ENCODE measurements at places on chromosomes 1 and 21.

DNA sequence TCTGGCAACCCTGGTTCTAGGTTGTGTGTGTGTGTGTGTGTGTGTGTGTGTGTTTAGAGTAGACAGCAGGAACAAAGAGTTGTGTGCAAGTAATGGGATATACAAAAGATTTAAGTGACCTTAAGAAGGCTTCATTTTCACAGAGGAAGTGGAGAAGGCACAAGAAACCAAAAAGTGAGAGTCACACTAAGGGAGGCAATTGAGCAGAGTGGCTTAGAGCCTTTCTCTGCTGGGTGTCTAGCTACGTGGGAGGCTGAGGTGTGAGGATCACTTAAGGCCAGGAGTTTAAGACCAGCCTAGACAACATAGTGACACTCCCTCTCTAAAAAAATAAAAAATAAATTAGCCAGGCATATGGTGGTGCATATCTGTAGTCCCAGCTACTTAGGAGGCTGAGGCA is 44.4 kb upstream of the HAO2 start:
- no peak for DNase-seq

- DNase-seq: no peak
These were observed 59.2 kb downstream of the TIAM1 start for GRCh38 chr21:31284797-31285397.

- no peak for DNase-seq
These were observed 1.9 kb downstream of the EPHX1 start for GRCh38 chr1:225811622-225812487.

DNA sequence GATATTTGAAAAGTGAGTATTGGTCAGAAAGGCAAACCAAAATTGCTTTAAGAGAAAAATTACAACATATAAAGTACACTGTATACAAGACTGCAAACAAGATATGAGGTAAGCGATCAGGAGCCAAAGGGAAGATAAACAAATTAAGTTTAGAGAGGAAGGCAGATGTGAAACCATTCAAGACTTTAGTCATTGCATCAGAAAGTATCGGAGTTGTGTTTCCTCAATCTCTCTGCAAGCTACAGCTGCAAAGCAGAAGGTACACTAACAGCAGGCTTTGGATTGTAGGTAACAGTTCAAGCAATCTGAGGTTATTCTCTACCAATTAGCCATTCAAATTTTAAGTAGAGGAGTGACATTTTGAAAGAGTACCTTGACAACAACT is 21.3 kb upstream of the TLCD4 start:
- DNase-seq: no peak

DNA sequence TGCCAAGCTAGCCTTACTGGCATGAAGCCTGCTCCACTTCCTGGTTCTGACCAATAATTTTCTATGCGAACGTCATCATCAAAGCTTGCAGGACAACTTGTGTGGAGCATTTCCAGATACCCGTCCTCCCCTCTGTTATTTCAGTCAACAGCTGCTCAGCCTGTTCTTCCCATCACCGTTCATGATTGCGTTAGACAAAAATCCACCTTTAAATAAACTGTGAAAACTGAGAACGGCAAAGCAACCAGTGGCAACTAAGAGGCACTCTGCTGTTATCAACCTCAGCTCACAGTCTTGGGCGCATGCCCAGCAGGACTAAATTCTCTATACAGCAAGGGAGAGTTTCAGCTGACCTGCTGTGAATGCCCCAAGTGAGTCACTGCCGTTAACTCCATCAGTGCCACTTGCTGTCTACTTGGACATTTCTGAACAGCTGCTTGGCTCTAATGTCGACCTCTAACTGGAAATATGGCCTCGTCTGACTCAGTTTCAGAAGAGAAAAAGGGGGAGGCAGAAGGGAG is 207.4 kb upstream of the RUNX1 start:
- no peak for DNase-seq

GRCh38 chr1:73910466-73910865 is 287.5 kb downstream of the LRRIQ3 start:
- no peak for DNase-seq

- DNase-seq: no peak
These were observed 392.3 kb upstream of the ADAMTS5 start for GRCh38 chr21:27359141-27359540.

DNA sequence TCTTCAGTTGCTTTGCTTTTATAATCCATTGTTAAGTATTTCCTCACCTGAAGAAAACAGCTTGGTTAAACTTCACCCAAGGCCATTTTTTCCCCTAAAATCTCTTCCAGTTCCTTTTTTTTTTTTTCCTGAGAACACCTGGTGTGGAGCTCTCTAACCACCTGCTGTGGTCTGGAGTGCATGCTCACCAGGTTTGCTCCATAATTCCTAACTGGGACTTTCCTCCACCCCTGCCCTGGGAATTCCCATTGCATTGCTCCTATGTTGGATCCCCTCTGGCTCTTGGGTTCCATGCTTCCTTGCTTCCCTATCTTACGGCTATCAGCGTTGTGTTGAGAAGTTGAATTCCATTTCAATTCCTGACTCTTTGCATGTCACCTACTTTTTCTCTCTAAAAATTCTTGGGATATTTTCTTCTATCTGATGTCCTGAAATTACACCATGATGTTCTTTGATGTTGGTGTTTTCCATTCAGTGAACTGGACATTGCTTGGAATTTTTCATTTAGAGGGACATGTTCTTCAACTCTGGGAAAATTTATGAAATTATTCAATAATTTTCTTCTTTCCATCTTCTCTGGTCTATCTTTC is 19.6 kb upstream of the DYRK1A start:
- no peak for DNase-seq

DNA sequence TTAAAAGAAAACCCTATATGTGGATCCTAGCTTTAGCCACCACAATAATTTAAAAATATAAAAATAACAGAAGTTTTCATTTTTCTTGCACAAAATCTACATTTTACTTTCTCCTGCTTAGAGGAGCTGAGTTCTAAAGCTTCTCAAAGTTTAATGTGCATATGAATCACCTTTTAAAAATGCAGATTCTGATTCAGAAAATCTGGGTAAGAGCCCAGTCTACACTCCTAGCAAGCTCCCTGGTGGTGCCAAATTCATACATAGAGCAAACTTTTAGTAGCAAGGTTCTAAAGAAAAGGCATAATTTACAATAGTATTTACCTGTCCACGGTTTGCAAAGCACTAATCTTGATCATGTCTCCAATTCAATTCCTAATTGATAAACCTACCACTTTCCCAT is 19.3 kb downstream of the RSBN1 start:
- no peak for DNase-seq

DNA sequence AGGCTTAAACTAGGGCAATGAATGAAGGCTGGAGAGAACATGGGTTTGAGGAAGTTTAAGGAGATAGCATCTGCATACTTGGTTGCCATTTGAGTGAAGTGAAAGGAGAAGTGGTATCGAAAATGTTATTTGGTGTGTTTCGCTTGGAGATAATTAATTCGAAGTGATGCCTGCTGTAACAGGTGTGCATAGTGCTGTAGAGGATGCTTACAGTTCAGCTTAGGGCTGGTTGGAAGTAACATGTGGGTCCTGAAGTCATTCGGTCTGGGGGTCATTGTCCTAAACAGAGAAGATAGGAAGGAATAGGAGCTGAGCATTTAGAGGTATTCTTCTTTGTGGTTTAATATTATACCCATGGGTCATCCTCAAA is 301 bp upstream of the NUDT17 start:
- peak; percentile 88 for DNase-seq

- DNase-seq: no peak
These were observed 31.6 kb downstream of the CD1D start for GRCh38 chr1:158212320-158212719.

DNA sequence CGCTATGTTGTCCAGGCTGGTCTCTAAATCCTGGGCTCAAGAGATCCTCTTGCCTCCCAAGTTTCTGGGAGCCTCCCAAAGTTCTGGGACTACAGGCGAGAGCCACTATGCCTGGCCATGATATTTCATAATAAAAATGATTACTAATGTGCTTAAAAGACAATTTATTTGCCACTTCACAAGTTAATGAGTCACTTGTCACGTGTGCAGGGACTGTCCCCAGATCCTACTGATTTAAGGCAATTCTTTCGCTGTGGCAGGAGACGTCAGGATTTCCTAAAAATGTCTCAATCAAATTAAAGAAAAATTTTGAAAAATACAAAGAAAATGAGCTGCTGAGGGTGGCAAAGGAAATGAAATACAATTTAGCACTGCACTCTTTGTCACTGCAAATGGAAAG is 43.5 kb downstream of the B3GALNT2 start:
- DNase-seq: no peak

DNA sequence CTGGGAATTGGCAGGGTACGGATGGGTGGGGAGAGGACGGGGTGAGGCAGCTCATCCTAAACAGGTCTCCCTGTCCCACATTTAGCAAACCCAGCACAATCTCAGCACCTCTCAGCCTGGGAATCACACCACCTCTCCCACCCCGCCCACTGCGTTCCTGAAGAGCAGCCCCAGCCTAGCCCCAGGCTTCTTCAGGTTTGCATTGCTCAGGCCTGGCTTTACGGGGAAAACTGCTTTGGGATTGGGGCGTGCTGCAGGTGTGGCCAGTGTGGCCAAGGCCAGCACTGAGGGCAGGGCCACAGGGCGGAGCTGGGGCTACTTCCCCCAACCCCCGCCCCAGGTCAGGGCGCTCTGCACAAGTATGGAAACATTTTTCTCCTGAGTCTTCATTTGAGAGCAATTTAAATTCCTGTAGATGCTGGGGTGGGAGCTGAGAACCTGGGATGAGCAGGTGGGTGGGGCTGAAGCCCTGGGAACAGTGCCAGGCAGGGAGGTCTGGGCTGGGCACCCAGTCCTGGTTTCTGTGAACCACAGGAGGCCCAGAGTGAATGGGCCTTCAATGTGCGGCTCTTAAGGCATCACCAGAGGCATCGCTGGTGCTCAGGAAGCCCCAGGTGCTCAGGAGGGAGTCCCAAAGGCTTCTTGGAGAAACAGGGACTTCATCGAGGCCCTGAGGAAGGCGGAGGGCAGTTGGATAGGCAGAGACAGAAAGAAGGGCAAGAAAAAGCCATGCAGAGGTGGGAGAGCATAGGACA is 24.1 kb downstream of the TNNT2 start:
- no peak for DNase-seq

- no peak for DNase-seq
These were observed 48.3 kb upstream of the FCRL4 start for GRCh38 chr1:157646144-157646543.

DNA sequence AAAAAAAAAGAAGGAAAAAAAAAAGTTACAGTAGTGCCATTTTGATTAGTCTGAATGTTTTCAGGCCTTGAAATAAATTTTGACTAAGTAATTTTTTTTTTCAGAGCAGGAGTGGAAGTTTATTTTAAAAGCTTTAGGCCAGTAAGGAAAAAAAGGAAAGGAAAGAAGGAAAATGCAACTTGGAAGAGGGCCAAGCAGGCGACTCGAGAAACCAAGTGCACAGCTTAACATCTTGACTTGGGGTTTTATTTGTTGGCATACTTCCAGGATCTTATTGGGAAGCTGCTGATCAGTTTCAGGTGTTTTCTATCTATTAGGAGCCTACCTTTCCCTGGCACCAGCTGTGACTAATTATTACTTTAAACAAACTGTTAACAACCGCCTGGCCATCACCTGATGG is 41.7 kb downstream of the ATF3 start:
- DNase-seq: no peak

DNA sequence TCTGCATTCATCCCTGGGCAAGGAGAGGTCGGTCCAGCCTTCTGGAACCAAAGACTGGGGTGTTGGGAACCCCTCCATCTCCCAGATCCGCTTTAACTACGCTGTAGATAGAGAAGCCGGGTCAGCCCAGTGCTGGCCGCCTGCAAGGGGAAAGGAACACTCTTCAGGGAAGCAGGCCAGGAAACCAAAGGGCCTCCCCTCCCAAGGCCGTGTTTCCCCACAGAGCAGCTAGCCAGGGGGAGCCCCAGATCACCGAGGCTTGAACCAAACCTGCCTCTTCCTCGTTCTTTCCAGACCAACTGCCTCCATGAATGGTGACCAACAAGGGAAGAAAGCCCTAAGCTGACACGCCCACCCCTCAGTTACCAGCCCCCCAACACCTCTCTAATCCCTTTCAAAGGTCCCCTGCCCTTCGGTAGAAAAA is 1.2 kb upstream of the CHD5 start:
- DNase-seq: no peak

- DNase-seq: no peak
These were observed 6.0 kb upstream of the IFNLR1 start for GRCh38 chr1:24193046-24193445.
